ENCODE measurements at places on chromosomes 3 and 15.

- DNase-seq: no peak
Observed at GRCh38 chr3:64216274-64217147, 8.8 kb downstream of the PRICKLE2 start.

DNA sequence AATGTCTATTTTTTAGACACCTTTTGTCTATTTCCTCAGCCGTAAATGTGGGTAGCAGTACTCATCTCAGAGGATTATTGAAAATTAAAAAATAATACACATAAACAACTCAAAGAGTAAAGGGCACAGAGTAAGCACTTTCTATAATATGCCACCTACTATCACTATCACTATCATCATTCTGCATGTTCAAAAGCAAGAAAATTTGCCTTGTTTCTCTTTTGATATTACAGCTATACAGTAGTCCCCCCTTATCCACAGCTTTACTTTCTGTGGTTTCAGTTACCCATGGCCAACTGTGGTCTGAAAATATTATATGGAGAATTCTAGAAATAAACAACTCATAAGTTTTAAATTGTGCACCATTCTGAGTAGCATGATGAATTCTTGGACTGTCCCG is 27.7 kb downstream of the CLASP2 start:
- DNase-seq: no peak

DNA sequence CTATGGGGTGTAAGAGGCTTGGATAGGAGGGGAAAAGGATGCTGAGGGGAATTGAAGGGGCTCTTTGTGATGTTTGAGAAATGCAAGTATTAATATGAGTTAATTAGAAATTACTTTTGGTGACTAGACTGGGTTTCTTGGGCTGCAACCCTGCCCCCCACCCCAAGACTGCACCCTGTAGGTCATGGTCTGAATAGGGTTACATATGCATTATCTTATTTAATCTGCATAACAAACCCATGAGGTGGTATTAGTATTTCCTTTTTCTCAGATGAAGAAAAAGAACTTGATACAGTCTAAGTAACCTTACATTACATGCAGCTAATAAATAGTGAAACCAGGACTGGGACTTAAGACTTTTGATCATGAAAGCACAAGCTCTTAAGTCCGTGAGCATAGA is 5.6 kb upstream of the ZBTB38 start:
- no peak for DNase-seq

- DNase-seq: no peak
Observed at GRCh38 chr3:29011441-29011840, 269.4 kb upstream of the RBMS3 start.

GRCh38 chr3:114213292-114213626 is 24.1 kb downstream of the ZNF80 start:
- DNase-seq: no peak

- DNase-seq: no peak
Observed at GRCh38 chr15:99249270-99249841, at the start of gene TTC23. TSS of gene TTC23 (minus strand) at chr15:99249581. CDS start at chr15:99228712, 20,869 bp downstream.

GRCh38 chr3:178155521-178155920 is 380.7 kb upstream of the KCNMB2 start:
- no peak for DNase-seq

DNA sequence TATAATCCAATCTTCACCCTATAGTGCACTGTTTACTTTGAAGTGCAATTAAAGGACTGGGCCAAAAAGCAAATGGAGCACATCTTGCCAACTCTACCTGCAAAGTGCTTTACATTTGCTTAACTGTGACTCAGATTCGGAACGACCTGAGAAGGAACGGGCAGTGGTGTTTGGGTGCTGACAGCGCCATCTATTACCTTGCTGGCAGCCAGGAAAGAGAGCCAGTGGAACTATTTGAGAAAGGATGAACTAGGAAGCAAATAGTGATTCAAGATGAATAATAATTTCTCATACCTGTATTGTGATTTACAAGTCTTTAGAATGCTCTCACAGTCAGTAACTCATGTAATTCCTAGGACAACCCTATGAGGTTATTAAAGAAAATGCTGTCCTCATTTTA is 312.9 kb downstream of the PDCD6IP start:
- DNase-seq: no peak

- DNase-seq: no peak
Observed at GRCh38 chr3:25349828-25350724, 78.0 kb upstream of the RARB start.

DNA sequence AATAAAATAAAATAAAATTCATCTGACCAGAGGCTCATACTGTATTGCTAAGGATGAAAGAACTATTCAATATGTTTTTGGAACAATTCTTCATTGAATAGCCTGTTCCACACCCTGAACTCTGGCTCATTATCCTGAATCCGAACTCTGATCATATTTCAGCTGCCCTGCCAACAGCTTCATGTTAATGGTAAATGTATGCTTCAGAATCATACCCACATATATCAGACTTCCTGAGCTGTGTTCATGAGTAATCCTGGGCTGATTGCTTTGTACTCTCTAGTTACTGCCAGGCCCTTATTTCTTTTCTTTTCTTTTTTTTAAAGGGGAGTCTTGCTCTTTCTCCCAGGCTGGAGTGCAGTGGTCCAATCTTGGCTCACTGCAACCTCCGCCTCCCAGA is 11.8 kb downstream of the INO80 start:
- DNase-seq: no peak

DNA sequence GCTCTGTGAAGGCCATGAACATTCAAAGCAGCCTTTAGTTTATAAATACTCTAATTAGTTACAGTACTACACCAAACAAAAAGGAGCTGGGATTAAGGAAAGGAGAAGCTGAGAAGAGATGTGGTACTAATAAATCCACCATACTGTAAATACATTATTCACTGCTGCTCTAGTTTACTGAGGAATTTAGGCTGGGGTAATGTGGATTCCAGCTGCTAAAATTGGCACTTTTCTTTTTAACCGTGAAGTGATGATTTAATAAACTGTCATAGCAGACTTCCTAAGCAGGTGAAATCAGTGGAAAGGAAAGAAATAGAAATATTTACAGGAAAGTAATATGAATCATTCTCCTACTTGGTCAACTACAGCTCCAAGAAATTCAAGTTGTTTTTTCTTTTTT is 88.7 kb downstream of the TFG start:
- no peak for DNase-seq

- DNase-seq: no peak
Observed at GRCh38 chr15:88911766-88912118, 1.4 kb downstream of the MFGE8 start.

DNA sequence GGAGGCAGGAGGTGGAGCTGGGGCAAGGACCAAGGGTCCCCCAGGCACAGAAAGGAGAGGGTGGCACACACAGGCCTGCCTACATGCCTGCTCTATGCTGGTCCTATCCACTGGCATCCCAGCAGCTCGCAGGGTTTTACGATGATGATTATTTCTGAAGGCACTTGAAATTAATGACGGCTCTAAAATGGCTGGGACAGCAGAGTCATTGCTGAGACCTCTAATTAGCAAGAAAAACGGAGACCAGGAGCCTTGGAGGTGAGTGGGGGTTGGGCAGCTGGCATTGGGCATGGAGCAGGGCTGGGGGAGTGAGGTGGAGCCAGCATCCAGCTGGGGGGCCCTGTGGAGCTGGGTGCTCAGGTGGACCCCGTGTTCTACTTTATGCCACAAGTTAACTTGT is 3.5 kb upstream of the LINGO1 start:
- DNase-seq: no peak

DNA sequence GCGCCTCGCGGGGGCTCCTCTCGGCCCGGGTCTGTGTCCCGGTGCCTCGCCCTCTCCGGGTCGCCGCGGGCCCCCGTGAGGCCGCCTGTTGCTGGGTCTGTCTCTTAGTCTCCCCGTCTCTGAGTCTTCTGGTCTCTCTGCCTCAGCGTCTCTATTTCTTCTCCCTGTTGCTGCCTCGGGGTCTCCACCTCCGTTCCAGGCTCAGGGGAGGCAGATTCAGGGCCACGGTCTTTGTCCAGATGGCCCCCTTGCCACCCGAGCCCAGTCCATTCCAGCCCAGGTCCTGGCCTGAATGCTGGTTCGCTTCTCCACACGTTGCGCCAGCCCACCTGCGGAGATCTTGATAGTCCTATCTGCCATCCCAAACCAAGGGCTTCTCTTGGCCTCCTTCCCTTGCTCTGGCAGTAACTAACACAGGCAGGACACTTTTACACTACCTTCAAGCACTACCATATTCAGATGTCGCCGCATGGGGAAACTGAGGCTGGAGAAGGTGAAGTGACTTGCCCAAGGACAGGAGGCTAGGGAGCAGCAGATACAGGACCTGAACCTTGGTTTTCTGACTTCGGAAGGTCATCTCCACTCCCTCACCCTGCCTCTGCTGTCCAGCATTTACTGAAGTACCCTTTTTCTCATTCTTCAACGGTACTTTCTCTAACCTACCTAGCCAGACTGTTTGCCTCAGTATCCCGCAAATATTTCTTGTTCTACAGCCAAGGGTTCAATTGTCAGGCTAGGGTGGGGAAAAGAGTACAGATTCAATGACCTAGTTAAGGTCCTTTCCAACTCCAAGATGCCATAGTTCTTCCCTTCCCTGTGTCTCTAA is 616 bp upstream of the IGDCC4 start:
- no peak for DNase-seq

GRCh38 chr15:39669241-39669640 is 88.4 kb downstream of the THBS1 start:
- DNase-seq: no peak

- no peak for DNase-seq
Observed at GRCh38 chr3:150249779-150250470, 158.2 kb upstream of the TSC22D2 start.

DNA sequence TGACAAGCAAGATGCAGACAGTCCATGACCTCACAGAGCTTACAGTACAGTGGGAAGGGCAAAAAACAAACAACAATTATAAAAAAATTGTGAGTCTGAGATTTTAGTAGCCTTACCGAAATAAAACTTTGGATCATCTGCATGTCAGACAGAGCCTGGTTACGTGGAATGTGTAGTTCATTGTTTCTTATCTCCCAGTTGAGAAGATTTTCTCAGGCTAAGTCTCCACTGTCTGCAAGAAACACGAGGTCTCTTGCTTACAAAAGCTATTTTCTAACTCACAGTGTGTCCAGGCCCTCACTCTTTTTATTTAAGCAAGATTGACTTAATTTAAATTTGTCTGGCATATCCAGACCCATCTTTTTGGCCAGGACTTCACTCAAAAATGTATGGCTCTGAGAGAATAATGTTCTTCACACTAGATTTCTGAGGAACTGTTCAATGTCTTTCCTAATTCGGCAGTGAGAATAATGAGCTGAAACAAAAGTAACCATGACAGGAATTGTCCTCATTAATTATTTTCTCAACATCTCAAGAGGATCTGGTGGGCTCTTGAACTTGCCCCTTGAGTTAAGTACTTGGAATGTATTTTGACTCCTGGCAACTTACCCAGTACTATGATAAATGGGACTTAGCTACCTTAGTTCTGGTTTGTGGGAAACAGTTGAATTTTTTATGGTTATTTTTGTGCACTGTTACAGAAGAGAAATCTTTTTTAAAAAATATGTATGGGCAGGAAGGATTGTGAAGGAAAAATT is 265.1 kb upstream of the COL8A1 start:
- DNase-seq: no peak

- DNase-seq: no peak
Observed at GRCh38 chr3:152087153-152087552, 181.6 kb upstream of the MBNL1 start.

DNA sequence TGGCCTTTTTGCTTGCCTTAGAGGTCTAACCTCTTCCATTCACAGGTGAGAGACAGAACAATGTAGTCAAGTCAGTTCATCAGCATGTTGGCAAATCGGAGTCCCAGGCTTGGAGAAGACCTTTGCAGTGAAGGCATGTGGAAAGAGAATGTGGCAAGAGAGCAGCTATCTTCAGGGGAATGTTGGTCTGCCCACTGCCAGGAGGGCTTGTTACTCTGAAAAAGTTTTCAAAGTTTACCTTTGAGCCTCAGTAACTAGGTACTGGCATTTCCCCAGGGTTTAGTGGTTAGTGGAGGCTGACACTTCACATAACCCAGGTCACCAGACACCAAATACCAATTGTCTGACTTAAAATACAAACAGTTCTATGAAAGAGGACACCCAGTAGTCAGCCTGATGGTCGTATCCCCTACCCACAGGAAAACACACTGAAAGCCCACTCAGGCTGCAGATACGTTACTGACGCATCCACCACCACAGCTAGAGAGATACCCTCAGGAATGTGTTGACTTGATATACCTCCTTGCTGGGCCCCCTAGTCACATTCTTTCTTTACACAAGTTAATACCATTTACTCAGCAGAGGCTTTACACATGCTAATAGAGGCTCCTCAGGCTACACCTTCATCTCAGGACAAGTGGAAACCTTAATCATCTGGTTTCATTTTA is 9.7 kb upstream of the ARID3B start:
- no peak for DNase-seq

GRCh38 chr3:160675566-160676124 is 1.3 kb upstream of the ARL14 start:
- DNase-seq: no peak

GRCh38 chr3:127667119-127667681 is 5.6 kb upstream of the ABTB1 start:
- no peak for DNase-seq

DNA sequence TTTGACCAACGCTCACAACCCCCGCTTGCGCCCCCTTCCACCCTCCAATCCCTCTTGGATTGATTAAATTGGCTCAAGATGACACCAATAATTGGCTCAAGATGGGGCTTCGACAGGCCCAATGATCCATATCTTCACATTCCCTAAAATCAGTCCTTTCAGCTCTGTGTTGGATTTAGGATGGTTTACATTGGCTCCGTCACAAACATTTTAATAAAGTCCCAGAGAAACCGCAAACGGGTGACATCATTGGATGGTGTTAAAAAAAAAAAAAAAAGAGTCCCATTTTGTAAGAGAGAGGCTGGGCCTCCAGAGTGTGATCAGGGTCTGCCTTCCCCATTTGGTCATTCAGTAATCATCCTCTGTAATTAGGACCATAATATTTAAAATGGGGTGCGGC is 113.4 kb upstream of the MRPS22 start:
- DNase-seq: no peak

- no peak for DNase-seq
Observed at GRCh38 chr3:69403454-69403853, 17.6 kb upstream of the FRMD4B start.

GRCh38 chr3:46895204-46895660 is 17.7 kb downstream of the PTH1R start:
- DNase-seq: peak; percentile 75

GRCh38 chr3:99626417-99626788 is 12.0 kb upstream of the COL8A1 start:
- no peak for DNase-seq

GRCh38 chr3:11499144-11499543 is 144.6 kb downstream of the VGLL4 start:
- no peak for DNase-seq

DNA sequence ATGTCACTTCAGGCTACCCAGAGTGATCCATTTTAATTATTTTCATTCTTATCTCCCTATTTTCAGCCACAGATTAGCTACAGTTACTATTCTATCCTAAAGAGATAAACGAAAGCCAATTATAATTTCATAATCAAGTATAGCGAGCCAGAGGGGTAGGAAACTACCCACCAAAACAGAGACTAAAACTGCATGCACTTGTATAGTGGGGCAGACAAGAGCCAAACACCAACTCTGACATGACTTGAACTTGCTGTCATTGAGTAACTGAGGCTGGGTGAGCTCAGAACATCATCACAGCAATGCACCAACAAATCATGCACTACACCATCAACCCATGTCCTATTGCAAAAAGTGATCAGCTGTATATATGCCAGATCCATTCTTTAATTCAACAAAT is 64.8 kb downstream of the FBN1 start:
- DNase-seq: no peak
